ENCODE measurements at places on chromosomes 12 and 14. TPM values are rescaled to one million over a fixed set of nuclear protein-coding genes. Genes with fewer than 3 reads are reported as not detected.

Gene LHX5
- total RNA-seq, result not detected

Gene SYNDIG1L
- total RNA-seq, result not detected

Gene AMIGO2
- total RNA-seq, result 3.0 TPM

Gene SLCO1B1
- not detected for total RNA-seq

Gene SLC4A8
- 0.40 TPM for total RNA-seq

Gene POMT2
- 27.6 TPM for total RNA-seq

Gene TMEM119
- total RNA-seq, result 0.19 TPM

Gene SPTB
- total RNA-seq, result 101 TPM

Gene PGF
- 5.7 TPM for total RNA-seq

Gene ARHGDIB
- 30.5 TPM for total RNA-seq

Data from heart left ventricle (tissue), 16 donors.